ENCODE measurements at places on chromosomes 12 and 14.

- DNase-seq = no peak
Measured at GRCh38 chr12:113231235-113232088, 10.2 kb downstream of the TPCN1 start.

DNA sequence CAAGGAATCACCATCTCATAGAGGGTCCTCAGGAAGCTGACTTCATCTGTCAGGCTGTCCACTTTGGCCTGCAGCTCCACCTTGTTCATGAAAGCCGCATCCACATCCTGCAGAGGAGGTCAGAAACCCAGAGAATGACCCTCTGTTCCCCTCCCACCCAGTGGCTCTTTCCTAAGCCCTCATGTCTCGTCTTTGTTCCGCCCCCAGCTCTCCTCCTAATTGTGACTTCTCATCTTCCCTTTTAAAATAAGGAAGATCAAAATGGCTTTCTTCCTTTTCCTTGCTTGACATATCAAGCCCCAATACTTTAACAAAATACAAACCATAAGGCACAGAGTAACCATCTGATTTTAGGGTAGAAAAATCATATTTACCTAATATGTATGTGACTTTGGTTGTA, 4.4 kb downstream of the KRT76 start:
- no peak for DNase-seq

DNA sequence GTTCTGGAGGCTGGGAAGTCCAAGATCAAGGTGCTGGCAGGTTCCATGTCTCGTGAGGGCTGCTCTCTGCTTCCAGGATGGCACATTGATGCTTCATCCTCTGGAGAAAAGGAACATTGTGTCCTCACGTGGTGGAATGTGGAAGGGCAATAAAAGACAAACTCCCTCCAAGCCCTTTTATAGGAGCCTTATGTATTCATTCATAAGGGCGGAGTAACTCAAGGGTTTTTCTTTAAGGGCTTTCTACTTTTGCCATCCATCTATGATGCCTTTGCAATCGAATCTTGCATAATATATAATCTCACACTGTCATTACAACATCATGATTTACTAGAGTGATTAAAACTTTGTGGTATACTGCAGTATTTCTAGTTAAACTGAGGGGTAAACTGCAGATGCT, 132.7 kb upstream of the DDHD1 start:
- no peak for DNase-seq

- DNase-seq = no peak
Measured at GRCh38 chr14:31292937-31293616, 85.5 kb upstream of the HECTD1 start.

DNA sequence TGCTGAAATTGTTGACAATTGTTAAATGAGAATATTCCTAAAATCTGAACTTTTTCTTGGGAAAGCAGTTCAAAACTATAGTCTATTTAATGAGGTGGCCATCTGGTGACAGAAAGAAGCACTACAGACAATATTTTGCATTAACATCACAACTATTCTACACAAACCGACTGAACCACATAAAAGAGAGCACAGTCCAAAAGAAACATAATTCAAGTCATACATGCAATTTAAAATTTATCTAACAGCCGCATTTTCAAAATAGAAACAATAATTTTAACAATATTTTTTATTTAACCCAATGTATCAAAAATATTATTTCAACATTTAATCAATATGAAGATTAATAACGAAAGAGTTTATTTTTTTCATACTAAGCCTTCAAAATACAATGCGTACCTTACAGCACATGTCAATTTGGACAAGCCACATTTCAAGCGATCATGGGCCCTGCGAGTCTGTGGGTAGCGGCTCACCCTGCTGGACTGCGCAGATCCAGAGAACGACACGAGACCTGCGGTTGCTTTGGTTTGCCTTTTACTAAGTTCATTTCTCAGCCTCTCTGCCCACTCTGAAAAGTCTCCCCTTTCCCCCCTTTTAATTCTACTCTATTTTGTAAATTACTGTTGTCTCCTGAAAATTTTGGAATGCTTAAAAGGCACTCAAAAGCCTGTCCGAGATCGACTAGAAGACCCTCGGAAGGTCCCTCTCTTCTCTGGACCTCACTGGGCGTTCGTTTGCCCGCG, 947 bp upstream of the LRRC9 start:
- DNase-seq = peak; percentile 35

- DNase-seq = no peak
Measured at GRCh38 chr12:123083661-123084571, 67.0 kb downstream of the PITPNM2 start.

DNA sequence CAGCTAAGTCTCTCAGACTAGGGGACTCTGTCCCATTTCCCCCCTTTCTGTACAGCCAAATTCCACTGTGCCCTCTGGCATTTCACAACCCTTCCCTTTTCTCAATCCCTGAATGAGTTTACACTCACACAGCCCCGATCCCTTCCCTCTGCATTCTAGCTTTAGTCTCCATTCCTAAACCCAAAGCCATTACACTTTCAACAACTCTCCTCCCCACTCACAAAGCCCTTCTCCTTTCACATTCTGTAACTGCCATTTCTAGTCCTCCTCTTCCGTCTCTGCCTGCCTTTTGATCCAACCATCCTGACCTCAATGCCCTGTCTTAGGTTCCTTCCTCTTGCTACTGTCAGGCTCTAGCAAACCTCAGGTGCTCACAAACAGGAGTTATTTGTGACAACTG, 3.6 kb downstream of the ZFHX2 start:
- no peak for DNase-seq

- DNase-seq = no peak
Measured at GRCh38 chr14:96272777-96273473, 16.9 kb downstream of the BDKRB1 start.

GRCh38 chr12:14567351-14568162, at the start of gene PLBD1:
Gene PLBD1, minus strand, starts transcription at chr12:14567883. Its CDS starts 187 bp downstream, at chr12:14567696.
- DNase-seq = peak; percentile 44

DNA sequence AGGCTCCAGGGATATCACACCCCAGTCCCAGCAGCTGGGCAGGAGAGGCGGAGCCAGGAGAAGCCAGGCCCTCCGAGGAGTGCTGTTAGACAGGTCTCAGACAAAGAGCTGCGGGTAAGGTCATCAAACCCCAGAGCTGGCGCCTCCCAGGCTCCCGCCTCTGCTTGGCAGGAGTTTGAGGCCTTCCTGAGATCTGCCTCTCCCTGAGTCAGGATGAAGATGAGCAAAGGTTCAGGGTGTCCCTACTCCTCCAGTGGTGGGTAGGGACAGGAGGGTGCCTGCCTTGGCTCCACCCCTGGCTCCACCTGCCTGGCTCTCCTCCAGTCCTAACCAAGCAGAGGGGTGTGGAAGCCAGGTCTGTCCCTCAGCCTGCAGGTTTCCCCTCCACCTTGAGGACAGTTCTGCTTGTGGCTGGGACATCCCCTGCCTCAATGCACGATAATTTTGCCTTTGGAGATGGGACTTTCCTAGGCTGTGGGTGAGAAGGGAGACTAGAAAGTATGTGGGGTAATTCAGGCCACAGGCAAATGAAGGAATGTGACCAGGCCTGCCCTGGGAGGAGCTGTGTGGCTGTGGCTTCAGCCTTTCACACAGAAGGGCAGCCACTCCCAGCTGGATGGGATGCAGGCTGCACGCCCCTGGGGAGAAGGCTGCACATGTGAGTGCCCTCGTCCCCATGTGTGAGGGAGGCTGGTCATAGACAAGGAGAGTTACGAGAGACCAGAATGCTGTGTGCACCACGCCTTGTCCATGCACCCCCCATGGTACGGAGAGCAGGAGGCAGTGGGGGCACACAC, 2.2 kb downstream of the PLEKHG6 start:
- no peak for DNase-seq

DNA sequence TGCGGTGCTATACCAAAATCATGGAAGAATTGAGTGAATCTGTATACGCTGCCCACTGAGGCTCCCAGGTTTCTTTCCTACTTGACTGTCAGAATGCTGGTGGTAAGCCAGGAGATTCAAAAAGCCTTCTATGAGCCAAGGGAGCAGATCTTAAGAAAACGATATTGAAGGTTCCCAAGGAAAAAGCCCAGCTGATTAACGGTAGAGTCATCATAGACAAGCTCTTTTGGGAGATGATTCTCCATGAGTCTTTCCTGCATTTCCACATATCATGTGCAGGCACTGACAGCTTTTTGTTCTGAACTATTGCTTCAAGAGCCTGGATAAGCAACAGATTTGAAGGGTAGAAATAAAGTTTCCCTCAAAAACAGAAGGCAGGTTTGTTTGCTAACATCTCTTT, 17.5 kb downstream of the SLC35F4 start:
- DNase-seq = no peak

DNA sequence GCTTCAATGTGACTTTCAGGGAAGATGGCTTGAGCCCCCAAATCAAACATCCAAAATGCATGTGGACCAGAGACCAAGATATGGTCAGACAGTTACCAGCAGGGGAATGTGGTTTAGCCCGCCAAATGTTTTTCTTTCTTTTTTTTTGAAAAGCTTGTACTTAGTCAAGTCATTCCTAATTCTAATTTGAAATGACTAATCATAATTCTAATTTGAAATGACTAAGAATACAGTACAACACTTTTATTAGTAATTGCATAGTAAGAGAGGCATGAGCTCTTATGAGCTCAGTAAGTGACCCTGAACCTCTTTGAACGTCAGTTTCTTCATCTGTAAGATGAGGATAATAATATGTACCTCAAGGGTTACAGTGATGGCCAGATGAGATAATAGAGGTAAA, 72.4 kb downstream of the HECTD4 start:
- DNase-seq = no peak

GRCh38 chr14:55146425-55146824, 17.4 kb downstream of the LGALS3 start:
- no peak for DNase-seq

DNA sequence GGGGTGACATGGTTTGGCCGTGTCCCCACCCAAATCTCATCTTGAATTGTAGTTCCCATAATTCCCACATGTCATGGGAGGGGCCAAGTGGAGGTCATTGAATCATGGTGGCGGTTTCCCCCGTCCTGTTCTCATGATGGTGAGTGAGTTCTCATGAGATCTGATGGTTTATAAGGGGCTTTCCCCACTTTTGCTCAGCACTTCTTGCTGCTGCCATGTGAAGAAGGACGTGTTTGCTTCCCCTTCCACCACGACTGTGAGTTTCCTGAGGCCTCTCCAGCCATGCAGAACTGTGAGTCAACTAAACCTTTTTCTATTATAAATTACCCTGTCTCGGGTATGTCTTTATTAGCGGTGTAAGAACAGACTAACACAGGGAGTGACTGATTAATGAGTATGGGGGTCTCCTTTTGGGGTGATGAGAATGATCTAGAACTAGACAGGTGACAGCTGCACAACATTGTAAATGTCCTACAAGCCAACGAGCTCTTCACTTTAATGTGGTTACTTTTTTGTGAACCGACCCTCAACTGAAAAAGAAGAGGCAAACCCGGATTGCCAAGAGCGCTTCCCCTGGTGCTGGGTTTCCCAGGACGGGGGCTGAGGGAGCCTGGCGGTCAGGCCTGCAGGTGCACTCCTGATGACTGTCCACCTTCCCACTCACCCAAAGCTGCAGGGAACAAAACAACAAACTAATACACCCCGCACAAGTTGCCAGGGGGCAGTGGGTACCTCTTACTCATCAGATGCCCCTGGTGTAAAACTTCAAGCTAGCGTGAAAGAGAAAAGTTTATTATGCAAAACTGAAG, 90.1 kb downstream of the NCOR2 start:
- no peak for DNase-seq

DNA sequence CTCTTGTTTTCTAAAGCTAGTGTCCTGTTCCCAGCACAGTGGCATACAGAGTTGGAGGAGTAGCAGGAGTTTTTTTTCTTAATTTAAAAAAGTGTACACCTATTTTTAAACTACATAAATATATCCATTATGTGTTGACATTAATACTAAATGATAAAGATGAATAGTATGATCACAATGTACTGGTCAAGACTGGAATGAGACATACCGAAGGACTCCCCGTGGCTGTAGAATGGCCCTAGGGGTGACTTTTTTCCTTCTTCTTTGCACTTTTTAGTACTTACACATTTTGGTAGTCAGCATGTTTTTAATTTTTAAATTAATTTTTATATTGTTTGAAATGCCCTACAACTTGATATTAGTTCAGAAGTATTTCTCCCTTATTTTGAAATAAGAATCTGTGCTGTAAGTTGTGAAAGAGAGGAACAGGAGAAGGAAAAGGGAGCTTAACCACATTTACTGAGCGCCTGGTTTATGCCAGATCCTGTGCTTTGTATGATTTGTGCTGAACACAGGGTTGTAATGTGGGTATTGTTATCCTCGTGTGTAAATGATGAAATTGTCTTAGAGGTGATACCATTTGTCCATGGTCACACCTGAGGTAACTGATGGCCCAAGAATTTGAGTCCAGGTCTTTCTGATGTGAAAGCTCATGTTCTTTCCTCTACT, 136.5 kb downstream of the TGFB3 start:
- no peak for DNase-seq

GRCh38 chr12:22242726-22243125, 91.8 kb downstream of the ST8SIA1 start:
- DNase-seq = no peak

GRCh38 chr12:40436564-40436963, 211.8 kb downstream of the LRRK2 start:
- DNase-seq = no peak

GRCh38 chr12:59452746-59453145, 143.1 kb upstream of the SLC16A7 start:
- no peak for DNase-seq

- no peak for DNase-seq
Measured at GRCh38 chr12:62873116-62873825, 61.7 kb downstream of the PPM1H start.

- no peak for DNase-seq
Measured at GRCh38 chr12:20547816-20548575, 147.1 kb upstream of the SLCO1C1 start.

- DNase-seq = no peak
Measured at GRCh38 chr14:87966816-87967215, 26.2 kb downstream of the GALC start.

- DNase-seq = no peak
Measured at GRCh38 chr12:64639466-64639865, 29.2 kb downstream of the RASSF3 start.

- no peak for DNase-seq
Measured at GRCh38 chr12:110744601-110745264, 2.0 kb upstream of the PPP1CC start.

DNA sequence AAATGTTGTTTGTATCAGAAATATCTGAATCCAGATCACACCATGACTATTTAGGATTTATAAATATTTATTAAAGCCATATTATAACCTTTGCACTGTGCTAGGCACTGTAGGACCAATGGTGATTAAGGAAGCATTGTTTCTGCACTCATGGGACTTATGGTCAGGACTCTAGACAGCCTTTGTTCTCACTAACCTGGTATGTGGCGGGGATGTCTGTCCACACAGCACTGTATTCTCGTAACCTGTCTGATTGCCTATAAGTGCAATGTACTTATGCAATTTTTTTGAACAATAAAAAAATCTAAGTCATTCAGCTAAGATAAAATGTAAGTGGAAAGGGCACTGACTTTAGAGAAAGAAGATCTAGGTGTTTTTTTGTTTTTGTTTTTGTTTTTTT, 6.7 kb upstream of the SSPN start:
- DNase-seq = no peak

GRCh38 chr12:100311317-100311716, 44.3 kb downstream of the SCYL2 start:
- DNase-seq = no peak
